ENCODE measurements at places on chromosomes 13 and 19.

- DNase-seq = no peak
These were observed 12.2 kb downstream of the GRIK5 start for GRCh38 chr19:42057846-42058245.

DNA sequence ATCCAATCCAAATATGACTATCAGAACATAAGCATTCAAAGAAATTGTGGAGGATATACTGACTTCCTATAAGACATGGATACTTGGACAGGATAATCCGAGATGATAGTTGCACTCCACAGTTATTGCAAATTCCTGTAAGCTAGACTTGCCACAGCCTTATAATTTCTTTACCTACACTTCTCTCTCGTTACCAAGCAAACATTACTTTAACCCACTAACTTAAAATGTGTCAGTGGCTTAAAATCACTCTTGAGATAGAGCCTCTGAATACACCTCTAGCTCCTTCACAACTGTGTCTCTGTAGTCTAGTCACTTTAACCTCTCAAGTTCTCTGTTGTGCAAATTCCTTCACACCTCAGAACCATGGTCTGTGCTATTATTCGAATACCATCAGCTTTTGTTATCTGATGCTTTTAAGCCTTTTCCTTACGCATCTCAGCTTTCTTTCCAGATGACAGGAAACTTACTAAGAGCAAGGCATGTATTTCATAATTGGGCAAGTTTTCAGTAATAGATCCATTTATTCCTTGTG lies 474.9 kb upstream of the MIR17HG start:
- no peak for DNase-seq

- DNase-seq = no peak
These were observed 345.3 kb downstream of the MYO16 start for GRCh38 chr13:108974686-108975085.

GRCh38 chr19:15622991-15623390 lies 8.0 kb downstream of the CYP4F8 start:
- DNase-seq = no peak

- no peak for DNase-seq
These were observed 16.8 kb downstream of the NFIC start for GRCh38 chr19:3383121-3383722.
